ENCODE measurements at places on chromosomes 16 and 17.

GRCh38 chr17:57288040-57288772 is 31.9 kb downstream of the MSI2 start:
- DNase-seq = no peak

DNA sequence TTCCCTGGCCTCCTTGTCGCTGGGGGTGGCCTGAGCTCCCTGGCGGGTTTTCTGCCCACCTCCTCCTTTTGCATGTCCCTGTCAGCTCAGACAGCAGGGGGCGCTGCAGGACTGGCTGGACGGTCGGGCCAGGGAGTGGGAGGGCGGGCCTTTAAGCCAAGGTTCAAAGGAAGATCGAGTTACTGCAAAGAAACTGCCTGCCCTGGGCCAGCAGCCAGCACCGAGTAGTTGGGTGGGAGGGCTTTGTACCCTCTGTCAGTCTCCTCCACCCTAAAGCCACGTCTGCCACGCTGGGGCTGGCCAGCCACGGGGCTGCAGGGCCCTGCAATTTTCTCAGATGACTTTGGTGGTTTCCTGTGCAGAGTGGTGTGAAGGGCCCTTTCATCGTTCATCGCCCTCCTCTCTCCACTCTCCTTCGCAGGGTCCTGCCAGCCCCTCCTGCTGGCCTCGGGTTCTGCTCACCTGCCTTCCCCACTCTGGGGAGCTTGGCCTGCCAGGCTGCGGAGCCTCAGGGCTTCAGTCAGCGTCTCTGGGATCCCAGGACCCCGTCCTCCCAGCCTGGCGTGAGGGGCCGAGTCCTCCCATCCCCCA is 12.3 kb downstream of the GPR142 start:
- DNase-seq = peak; percentile 94

- DNase-seq = no peak
Observed at GRCh38 chr16:4987580-4988374, 29.6 kb downstream of the SEC14L5 start.

GRCh38 chr17:32783602-32784001 is 93.3 kb downstream of the MYO1D start:
- DNase-seq = no peak

DNA sequence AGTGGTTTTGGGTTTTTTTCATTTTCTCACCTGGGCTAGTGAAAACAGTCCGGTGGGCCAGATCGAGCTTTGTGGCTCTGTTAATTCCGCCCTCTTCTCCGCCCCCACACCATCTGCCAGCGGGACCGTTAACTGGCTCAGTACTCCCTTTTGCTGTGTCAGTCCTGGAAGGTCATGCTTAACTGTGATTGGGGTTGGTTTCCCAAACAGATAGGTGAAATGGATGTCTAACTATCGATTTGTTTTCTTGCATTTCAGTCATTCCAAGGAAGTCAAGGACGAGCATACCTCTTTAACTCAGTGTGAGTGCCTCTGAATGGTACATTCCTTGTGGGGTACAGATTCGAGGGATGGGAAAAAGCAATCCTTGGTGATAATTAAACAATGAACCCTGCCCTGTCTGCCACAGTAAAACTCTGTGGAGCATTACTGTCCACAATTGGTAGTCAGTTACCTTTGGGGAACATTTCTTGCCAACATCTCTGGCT is 56.7 kb downstream of the YPEL2 start:
- no peak for DNase-seq

- peak; percentile 23 for DNase-seq
Observed at GRCh38 chr17:79778504-79779083, 646 bp downstream of the CBX2 start.

DNA sequence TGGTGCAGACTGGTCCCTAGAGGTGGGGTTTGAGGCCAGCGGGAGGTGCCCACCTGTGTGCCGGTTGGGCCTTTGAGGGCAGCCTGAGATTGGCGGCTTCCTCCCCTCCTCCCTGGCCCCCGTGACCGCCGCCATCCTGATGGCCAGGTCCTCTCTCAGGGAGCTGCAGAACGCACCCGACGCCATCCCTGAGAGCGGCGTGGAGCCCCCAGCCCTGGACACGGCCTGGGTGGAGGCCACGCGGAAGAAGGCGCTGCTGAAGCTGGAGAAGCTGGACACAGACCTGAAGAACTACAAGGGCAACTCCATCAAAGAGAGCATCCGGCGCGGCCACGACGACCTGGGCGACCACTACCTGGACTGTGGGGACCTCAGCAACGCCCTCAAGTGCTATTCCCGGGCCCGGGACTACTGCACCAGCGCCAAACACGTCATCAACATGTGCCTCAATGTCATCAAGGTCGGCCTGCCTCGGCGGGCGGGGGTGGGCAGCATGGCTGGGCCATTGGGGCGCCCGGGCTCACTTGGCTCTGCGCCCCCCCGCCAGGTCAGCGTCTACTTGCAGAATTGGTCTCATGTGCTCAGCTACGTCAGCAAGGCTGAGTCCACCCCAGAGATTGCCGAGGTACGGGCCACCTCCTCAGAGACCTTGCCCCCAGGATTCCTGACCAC is 2.8 kb downstream of the GPS1 start:
- DNase-seq = no peak

Data from activated CD4-positive, alpha-beta memory T cell treated with anti-CD3 and anti-CD28 coated beads for 36 hours (primary cell).